ENCODE measurements at places on chromosomes 1 and 21.

DNA sequence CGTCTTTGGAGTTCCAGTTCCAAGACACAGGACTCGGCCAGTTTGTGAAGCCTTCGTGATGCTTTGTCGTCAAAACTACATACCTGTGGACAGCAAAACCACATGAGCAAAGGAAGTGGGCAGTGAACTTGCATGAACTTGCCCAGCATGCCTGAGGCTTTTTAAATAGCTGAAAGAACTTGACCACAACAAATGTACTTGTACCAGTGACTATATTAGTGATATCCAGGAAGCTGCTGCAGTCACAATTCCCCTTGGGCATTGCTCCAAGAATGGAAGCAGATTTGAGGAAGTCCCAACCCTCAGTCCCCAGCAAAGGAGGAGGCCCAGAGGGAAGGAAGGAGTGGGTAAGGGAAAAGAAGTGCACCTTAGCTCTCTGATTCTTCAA lies 2.6 kb downstream of the FUCA1 start:
- peak; percentile 18 for DNase-seq

GRCh38 chr1:44557778-44558177 lies 116.5 kb downstream of the TMEM53 start:
- no peak for DNase-seq

DNA sequence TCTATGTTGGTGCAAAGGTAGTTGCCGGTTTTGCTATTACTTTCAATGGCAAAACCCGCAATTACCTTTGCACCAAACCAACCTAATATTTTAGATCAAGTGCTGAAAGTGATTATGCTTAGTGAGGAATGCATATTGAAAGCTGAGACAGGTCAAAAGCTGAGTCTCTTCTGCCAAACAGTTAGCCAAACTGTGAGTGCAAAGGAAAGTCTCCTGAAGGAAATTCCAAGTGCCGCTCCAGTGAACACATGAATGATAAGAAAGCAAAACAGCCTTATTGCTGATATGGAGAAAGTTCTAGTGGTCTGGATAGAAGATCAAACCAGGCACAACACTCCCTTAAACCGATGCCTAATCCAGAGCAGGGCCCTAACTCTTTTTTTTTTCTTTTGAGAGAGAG lies 83.1 kb upstream of the ERRFI1 start:
- no peak for DNase-seq

DNA sequence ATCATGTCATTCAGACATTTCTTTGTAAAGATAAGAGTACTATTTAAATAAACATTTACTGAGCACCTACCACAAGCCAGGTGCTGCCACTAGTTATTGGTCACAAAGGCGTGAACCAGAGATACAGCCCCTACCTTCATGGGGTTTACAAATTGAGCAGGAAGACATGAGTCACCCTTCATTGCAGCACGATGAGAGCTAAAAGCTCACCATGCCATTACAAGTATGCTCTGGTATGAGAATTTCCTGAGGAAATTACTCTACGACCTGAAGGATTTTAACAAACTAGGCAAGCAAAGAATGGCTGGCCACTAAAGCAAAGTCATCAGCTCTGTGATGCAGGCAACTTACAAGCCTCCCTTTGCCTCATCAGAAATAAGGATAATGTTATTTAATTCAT lies 346.8 kb downstream of the BRINP2 start:
- no peak for DNase-seq

- DNase-seq: no peak
Observed at GRCh38 chr1:166865926-166866325, 10.1 kb downstream of the TADA1 start.

DNA sequence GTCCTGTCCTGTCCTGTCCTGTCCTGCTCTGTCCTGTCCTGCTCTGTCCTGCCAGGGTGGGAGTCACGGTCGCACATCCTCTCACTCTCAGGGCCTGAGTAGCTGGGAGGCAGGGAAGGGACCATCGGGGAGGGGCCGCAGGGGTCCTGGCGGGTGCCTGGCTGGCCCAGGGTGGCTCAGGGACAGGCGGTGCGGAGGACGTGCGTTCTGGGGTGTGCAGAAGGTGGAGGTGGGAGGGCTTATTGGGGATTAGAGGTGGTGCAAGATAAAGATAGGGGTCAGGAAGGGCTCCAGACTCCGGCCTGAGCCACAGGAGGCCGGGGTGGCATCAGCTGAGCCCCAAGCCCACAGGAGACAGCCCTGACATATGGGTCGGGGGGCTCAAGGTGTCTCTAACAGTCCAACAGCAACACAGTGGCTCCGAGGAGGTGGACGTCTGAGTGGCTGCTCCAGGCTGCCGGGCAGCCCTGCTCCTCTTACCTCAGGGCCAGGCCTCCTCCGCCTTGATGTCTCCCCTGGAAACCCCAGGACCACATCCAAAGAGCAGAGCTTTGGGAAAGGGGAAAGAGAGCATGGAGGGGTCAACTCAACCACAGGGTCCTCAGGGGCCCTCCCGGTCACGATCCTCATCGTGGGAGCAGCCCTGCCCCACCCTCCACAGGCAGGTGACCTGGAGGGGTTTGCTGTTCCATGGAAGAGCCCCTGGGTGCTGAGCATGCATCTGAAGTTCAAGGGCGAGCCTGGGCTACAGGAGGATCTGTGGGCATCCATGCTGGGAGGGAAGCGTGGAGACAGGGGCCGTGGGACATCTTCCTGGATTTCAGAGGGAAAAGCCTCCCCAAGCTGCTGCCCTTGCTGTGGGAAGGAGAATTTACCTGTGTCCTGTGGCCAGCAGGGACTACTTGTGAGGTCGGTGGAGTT lies 39.6 kb upstream of the ADARB1 start:
- DNase-seq: no peak

- no peak for DNase-seq
Observed at GRCh38 chr1:114061121-114061830, 82.0 kb downstream of the OLFML3 start.

- no peak for DNase-seq
Observed at GRCh38 chr1:51623025-51623424, 6.1 kb downstream of the OSBPL9 start.

DNA sequence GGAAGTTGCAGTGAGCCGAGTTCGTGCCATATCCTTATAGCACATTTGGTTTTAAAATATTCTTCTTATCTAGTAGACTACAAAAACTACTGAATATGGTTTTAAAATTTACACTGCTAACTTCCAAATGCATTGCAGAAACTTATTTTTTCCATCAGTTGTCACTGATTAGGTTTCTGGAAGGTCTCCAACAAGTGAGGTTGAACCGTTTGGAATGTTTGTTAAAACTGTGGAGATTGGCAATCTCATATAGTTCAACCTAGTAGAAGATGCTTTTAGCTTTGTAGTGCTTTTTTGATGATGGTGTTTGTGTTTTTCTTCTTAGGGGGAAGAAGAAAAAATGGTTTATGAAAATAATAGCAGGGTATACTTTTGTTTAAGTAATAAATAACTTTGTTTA lies 12.9 kb downstream of the CENPF start:
- DNase-seq: peak; percentile 18

DNA sequence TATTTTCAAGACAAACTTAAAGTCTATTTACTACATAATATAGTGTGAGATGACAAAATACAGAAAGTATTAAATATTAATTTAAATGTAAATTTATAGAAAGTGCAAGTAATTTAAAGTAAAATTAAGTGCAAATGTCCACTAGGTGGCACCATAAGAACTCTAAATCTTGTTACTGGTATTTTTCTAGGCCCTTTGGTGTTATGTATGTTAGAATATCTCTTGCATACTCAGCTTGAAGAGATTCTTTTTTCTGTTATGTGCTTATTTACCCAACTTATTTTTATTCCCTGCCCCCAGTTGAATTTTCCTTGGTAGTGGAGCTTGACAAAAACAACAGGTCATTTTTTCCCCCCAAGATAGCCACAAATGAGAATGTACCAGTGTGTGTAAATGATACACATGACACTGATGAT lies 71.5 kb downstream of the RPS6KC1 start:
- peak; percentile 20 for DNase-seq

DNA sequence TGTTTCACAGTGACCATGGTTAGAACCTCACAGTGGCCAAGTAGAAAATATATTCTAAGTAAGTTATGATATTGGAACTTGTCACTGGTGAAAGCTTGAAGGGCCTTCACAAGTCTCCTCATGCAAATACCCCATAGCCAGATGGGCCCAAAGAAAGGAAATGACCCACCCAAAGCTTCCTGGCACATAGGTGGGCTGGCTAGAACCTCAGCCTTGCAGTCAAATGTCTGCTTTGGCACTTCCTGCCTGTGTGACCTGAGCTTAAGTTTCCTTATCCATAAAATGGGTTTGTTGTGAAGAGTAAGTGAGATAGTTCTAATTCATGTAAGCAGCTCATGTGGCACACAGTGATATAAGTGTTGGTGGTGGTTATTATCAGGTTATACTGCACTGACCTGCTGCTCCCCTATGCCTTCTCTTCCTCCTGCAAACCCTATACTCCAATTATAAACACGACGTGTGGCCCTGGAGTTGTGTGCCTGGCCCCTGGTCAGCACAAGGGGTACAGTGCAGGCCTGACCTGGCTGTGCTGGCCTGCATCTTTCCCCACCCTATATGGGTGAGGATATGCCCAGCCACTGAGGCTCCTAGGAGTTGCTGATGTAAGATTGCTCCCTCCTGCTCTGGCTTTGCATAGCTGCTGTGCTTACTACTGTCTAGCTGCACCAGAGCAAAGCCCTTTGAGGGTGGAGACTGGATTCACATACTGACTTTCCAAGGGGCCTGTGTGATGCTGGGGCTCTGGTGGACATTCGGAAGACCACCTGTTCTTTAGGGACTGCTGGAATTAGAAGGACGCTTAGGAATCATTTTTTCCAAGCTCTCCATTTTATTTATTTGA lies 4.7 kb upstream of the SLFNL1 start:
- DNase-seq: no peak

DNA sequence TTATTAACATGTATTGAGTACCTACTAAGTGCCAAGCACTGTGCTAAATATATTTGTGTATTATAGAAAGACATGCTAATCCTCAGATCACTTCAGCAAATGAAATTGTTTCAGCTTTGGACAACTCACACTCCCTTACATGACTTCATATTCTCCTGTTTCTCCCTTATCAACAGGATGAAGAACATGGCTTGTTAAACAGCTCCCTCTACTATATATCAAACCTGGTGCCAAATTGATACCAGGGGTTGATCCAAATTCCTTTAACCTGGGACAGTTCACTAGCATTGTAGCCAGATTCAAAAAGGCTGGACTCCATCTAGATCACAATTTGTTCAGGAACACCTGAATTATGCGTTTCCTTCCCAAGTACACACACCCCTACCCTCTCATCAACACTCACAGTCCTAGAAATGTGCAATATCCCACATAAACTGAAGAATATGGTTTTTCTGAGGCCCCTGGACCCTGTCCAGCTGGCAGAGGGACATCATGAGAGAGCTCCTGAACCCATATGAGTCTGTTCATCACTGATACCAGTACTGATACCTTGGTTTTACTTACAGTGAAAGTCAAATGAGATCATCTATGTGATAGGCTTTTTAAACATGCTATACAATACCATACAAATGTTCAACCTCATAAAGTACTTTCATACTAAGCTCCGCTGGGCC lies 47.0 kb upstream of the PALMD start:
- no peak for DNase-seq

GRCh38 chr1:70963374-70963773 lies 84.2 kb downstream of the PTGER3 start:
- DNase-seq: no peak

DNA sequence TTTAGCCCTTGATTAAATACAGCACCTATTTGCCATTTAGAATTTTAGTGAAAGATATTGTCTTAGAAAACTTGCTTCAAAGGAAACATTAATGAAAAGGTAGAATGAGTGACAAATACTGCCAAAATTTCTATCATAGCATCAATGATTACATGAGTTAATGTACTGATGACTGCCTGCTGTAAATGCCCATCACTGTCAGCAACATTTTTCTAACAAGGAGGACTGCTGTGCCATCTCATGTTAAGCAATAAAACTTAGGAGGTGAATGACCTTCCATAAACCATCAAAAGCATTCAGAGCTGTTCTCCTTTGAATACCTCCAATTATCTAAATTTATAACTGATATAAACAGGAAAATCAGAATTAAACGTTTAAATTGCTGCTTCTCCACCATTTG lies 54.3 kb downstream of the GRIK1 start:
- DNase-seq: no peak

DNA sequence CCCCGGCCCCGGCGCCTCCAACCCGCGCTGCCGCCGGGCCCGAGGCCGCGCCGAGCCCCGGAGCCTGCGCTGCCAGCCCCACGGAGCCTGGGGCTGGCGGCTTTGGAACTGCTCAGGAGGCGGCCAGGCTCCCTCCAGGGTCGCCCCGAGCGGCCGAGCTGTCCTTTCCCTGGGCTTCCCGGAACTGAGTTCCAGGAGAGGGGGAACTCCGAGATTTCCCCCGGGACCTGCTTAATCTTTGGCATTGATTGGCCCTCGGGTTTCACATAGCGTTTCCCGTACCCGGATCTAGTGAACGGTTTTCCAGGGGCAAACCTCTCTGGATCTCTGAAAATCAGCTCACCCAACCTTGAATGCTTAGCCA lies 504 bp downstream of the H6PD start:
- DNase-seq: peak; percentile 37

- DNase-seq: no peak
Observed at GRCh38 chr1:52751589-52752483, 25.6 kb downstream of the ZYG11B start.

GRCh38 chr1:29686012-29686930 lies 449.9 kb downstream of the PTPRU start:
- no peak for DNase-seq

- no peak for DNase-seq
Observed at GRCh38 chr1:54695221-54695620, 20.4 kb upstream of the TTC4 start.

DNA sequence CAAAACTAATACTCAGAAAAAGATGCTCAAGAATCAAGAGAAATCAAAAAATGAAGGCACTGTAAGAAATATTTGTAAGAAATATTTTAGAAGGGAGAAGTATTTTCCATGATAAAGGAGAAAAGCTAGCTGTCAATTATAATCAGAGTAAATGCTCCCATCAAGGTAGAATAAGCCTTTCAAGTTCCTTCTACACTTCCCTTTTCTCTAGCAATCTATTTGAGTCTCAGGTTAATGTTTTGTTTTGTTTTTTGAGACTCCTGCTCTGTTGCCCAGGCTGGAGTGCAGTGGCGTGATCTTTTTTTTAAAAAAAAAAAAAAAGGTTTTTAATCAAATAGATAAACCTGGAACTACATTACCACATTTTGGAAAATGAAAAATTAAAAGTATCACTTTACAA lies 33.3 kb downstream of the PUM1 start:
- DNase-seq: no peak

GRCh38 chr21:37688952-37689659 lies 227.2 kb downstream of the KCNJ6 start:
- DNase-seq: no peak

- peak; percentile 47 for DNase-seq
Observed at GRCh38 chr21:31580866-31581276, 78.6 kb upstream of the SOD1 start.

- peak; percentile 97 for DNase-seq
Observed at GRCh38 chr1:55310505-55310971, 95.4 kb upstream of the USP24 start.

- DNase-seq: peak; percentile 99
Observed at GRCh38 chr1:44327679-44328491, 27.2 kb downstream of the ERI3 start.

- DNase-seq: peak; percentile 97
Observed at GRCh38 chr1:223700942-223701637, 11.2 kb upstream of the CAPN2 start.

All from stromal cell of bone marrow (primary cell).